Globus pallidus (tissue), 1 donor: ENCODE measurements at places on chromosomes 7 and 10.

GRCh38 chr10:43667317-43667731 is 18.6 kb upstream of the ZNF32 start:
- DNase-seq: peak; percentile 16

GRCh38 chr10:82660986-82661385 is 786.0 kb downstream of the NRG3 start:
- DNase-seq: no peak

GRCh38 chr10:133154411-133154810 is 5.6 kb upstream of the KNDC1 start:
- DNase-seq: no peak

GRCh38 chr10:132494866-132495630 is 42.5 kb upstream of the INPP5A start:
- DNase-seq: no peak

DNA sequence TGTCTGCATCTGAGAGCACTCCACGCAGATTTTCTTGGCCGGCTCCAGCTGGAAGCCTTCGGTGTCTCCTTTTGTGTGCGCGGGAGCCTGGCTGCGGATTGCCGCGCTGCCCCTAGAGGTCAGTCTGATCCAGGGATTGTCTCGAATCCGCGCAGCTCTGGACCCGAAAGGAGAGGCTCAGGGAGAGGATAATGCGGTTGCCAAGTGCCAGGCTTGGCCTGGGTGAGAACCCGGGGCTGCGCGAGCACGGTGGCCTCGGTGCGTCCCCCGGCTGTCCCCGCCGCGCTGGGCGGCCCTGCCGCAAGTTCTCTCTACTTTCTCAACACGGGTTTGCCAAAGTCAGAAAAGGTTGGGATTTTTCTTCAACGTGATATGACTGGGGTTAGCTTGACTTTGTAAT is 140.9 kb downstream of the ADCYAP1R1 start:
- peak; percentile 55 for DNase-seq

DNA sequence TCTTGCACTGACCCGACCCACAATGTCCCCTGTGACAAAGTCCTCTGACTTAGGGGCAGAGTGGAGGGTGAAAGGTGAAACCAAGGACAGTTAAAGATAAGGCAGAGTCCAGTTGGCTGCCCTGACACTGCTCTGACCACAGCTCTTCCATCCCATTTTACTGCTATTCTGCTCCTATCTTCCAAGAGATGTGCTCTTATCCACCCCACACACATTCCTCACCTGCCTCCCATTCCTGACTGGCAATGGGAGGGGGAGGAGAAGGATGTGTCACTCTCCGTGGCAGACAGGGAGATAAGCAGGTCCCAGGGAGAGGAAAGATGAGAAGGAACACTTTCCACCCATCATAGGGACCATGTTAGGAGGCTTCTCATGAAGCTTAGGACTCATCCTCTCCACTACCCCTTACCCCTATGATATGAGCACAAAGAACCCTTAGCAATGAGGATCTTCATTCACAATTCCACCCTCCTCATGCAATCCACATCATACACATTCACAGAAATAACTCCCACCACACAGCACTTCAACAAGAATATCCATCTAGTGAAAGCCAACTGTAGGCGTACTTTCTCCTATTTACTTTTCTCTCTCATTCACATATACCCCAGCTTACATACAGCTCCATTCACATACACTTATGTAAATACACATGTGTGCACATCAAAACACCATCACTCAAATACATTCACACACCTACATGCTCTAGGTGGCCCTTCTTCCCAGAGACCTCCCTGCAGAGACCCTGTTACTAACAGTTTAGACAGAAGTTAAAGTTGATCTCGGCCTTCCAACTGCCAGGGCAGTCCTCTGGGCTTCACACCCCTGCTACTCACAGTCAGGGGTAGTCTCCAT is 6.6 kb downstream of the SYNPO2L start:
- no peak for DNase-seq

GRCh38 chr7:6637544-6638229 is 569 bp downstream of the ZNF316 start:
- no peak for DNase-seq

DNA sequence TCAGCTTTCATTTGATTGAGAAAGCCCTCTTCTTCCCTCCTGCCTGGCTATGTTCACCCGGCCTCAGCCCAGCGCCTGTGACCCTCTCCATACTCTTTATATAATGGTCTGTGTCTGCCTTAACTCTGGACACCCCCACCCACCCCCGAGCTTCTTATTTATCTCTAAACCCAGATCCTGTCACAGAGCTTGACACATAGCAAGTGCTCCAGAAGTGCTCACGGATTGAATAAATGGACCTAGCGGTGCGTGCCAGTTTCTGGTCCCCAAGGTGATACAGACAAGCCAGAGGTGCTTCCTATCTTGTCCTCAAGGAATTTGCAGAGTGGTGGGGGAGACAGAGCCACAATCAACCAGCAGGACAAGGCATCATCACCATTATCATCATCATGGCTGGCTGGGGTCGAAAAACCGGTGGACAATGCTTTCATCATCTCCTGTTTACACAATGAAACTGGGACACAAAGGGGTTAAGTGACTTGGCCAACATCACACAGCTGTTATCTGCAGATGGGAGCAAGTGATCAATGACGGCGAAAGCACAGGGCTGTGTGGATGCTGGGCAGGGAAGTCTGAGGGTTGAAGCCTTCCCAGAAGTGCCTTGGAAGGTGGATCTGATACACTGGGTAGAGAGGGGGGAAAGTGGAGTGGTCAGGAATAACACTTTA is 2.2 kb upstream of the LOXL4 start:
- no peak for DNase-seq

- peak; percentile 68 for DNase-seq
Measured at GRCh38 chr10:510415-510881, 179.0 kb downstream of the DIP2C start.

DNA sequence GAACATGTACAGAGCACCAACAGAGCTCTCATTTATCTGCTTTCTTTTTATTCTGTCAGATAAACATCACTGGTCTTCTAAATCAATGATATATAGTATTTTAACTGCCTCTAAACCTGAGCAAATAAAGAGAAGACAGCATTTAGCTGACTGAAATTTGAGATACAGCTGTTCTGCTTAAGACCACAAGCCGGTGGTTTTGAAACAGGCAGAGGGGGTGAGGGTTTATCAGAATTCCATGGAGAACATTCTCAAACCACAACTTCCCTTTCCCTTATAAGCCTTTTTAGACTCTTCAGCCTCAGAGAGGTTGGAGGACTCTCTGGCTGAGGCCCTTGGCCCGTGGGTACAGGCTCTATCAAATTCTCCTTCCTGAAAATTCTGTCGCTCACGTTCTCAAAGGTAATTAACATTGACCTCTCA is 87.4 kb upstream of the RSU1 start:
- no peak for DNase-seq

DNA sequence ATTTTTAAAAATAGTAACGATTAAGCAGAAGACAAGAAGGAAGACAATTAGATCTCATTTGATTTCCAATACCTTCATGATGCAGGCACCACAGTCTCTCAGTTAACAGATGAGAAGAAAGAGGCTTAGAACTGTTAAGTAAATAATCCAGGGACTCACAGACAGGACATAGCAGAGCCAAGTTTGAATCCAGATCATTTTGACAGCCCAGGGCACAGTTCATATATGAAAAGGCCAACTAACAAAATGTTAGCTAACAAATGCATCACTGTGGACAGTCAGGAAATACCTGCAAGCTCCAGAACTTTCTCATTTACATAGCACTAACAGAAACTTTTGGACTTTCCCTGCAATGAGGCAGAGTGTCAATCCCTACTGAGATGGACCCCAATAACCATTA is 4.2 kb upstream of the NPSR1 start:
- no peak for DNase-seq

DNA sequence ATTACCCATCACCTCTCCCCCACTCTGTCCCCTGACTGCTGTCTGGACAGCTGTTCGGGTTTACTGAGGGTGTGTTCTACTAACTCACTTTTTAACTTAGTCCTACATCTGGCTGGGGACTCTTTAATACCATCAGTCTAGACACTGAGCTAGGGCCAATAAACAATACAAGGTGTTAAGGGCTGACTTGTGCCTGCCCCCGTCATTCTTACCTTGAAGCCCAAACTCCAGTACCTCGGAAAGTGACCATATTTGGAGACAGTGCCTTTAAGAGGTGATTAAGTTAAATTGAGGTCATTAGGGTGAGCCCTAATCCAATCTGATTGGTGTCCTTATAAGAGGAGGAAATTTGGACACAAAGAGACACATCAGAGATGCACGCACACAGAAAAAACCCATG is 35.7 kb downstream of the STEAP1B start:
- DNase-seq: no peak

DNA sequence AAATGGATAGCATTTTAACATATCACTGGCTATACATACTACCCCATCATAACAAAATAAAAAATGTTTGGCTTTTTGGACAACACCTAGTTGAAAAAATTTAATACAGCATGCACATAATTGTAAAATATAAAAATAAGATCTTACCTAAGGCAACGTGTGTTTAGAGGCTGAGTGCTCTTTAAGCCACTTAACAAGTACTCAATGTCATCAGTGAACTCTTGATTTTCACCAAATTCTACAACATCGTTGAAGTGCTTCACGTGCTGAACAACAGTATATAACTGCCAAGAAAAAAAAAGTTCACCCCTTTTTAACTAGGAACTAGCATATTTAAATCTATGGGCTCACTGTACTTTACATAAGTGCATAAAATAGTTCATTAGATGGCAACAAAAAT is 49.5 kb downstream of the WAPL start:
- DNase-seq: no peak

DNA sequence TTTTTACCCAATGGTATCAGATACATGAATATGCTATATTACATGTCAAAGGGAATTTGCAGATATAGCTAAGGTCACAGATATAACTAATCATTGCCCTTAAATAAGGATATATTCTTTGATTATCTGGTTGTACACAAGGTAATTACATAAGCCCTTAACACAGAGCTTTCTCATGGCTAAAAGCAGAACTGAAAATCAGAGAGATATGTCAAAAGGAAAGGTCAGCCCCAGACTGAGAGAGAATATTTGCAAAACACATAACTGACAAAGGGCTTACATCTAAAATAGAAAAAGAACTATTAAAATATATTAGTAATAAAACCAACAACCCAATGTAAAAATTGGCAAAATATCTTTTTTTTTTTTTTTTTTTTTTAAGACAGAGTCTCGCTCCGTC is 1029.5 kb upstream of the LRRN3 start:
- no peak for DNase-seq

- no peak for DNase-seq
Measured at GRCh38 chr7:137135654-137136350, 207.7 kb downstream of the PTN start.

DNA sequence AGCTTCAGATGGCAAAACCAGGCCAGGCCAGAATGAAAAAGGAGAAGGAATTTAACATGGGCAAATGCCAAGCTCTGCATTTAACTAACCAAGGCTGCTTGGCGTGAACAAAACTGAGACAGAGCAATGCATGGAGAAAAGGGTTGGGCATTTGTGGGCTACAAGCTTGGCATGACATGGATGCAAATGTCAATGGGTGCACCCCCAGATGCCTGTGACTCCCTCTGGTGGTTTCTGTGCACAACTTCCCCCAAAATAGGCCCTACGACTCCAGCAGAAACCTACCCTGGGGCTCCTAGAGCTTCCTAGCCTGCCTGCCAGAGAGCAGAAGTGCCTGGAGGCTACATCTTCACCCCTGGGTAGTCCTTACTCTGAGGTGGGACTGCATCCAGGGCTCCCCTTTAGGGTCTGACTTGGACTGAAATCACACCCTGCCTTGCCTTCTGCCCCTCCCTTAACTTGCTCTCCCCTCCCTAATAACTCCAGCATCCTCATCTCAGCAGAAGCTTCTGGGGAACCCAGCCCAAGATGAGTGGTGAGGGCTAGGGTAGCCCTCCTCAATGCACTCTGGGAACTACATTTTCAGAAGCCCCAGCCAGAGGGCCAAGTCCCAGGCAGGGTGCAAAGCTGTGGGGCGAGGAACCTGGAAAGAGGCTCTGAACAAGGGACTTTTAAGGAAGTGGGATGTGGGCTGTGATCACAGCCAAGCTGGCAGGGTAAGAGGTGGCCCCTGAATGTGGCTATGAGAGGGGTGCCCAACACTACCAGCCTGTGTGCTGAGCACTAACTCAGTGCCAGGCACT is 11.3 kb downstream of the GPRIN2 start:
- DNase-seq: no peak

- DNase-seq: peak; percentile 2
Measured at GRCh38 chr10:122911889-122912484, 1.6 kb downstream of the FAM24A start.

DNA sequence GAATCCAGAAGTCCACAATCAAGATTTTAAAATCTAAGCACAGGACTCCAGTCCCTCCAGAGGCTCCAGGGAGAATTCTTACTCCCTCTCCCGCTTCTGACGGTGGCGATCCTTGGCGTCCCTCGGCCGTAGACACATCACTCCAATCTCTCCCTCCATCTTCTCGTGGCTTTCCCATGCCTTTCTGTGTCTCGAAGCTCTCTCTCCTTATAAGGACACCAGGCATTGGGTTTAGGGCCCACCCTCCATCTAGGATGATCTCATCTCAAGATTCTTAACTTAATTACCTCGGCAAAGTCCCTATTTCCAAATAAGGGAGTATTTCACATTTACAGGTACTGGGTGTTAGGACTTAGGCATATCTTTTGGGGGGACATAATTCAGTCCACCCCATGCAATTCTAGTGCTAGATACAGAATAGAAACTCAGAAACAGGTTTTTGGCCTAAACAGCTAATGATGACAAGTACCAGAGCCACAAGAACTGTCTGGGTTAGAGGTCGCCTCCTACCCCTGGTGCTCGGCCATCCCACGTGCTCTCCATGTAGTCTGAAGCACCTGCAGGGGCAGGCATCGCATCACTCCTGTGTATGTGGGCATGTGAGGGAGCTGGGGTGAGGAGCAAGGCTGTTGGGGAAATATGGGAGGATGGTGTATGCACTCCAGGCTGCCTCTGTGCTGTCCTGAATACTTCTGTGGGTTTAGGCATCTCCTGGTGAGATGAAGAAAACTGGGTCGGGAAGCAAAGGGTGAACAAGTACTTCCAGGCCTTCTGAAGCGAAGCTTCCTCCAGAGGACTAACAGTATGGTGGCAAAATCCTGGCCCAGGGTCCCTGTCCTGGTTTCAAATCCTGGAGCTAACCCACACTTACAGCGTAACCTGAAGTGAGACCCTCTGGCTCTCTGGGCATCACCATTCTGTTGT is 298.3 kb upstream of the ZMIZ1 start:
- no peak for DNase-seq

- DNase-seq: no peak
Measured at GRCh38 chr10:58956926-58957325, 219.5 kb upstream of the PHYHIPL start.

- no peak for DNase-seq
Measured at GRCh38 chr10:121525251-121526134, 72.8 kb downstream of the FGFR2 start.

GRCh38 chr10:61852261-61852660 is 49.2 kb upstream of the ARID5B start:
- DNase-seq: no peak
